ENCODE measurements at places on chromosomes 4 and X.

GRCh38 chr4:30842142-30842541, 122.0 kb downstream of the PCDH7 start:
- DNase-seq = no peak

DNA sequence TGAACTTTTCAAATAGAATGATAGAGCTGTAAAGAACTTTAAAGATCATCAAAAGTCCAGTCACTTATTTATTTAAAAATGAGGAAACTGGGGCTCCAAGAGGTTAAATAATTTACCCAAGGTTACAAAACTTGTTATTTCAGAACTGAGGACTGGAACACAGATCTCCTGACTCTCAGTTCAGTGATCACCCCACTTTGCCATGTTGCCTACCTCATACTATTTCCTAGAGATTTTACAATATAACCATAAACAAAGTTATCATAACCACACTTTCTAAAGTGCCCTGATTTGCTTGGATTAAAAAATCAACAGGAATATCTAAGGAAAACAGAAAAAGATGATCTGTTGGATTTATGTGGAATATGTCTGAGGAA, 7.4 kb upstream of the ACSL4 start:
- DNase-seq = no peak

DNA sequence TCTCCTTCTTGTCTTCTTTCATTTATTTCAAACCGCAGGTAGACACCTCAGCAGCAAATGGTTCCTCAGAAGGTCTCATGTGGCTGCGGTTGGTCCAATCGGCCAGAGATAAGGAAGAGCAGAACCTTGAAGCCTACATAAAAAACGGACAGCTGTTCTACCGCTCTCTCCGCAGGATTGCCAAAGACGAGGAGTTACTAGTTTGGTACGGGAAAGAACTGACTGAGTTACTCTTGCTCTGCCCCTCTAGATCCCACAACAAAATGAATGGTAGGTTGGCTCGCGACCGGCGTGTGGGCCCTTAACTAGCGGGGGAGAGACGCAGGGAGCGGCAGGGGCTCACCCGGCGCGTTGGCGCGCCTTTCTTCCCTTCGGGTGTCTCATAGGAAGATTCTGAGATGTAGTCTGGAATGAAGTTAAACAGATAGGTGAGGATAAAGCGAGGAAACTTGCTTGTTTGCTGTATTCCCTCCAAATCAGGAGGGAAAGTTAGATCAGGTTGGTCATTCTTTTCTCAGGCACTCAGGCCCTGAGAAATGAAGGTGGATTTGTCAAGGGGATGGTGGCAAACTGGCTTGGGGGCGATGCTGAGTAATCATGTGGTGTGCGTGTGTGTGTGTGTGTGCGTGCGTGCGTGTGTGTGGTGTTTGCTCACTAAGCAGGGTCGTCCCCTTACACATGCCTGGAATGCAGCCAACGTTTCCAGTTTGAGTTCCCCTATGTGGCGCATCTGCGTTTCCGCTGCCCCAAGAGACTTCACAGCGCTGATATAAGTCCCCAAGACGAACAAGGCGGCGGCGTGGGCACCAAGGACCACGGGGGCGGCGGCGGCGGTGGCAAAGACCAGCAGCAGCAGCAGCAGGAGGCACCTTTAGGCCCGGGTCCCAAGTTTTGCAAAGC, 4.2 kb downstream of the PRDM8 start:
- no peak for DNase-seq

DNA sequence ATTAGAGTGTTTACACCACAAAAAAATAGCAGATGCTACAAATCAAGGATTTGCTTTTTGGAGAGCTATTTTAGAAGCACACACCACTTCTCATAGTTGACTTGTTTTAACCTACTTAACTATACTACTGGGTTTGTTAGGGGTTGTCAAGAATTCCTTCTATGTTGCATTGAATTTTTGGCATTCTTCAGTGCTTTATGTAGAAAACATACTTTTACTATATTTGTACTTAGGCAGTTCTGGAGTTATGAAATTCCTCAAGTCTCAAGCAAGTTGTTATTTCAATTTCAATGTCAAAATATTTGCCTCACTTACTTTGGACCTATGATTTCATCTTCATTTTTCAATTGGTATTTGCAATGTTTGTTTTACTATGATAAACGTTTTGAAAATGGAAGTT, 449.6 kb downstream of the GLUD2 start:
- DNase-seq = no peak

- no peak for DNase-seq
Observed at GRCh38 chrX:14673764-14674163, 144.4 kb downstream of the GLRA2 start.

- no peak for DNase-seq
Observed at GRCh38 chrX:130696542-130696941, 206.5 kb downstream of the ENOX2 start.

GRCh38 chr4:161273607-161274006, 890.2 kb downstream of the FSTL5 start:
- DNase-seq = no peak

DNA sequence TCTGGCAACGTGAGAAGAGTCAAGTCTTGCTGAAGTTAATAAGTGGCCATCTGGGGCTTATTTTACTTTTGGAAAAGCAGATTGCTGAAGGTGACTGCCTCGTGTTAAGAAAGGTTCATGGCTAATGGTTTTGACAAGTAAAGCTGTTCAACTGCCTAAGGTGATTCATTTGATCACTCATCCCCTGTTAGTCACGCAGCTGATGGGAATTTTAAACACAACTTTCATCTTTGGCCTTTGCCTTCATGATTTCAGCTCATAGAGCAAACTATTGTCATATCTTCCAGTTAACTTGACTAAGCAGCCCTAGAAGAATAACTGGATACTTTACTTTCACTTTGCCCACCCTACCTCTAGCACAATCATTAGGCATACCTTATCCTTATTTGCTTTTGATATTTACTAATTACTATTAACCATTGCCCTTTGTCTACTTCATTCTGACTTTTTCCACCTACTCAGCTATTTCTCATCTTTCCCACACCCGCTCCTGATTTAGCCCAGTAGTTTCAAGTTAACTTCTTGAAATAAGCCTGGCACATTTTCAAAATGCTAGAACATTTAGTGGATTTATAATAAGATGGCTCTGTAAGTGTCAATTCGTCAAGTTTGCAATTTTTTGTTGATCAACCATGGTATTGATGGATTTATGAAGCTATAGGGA, 170.6 kb upstream of the S100G start:
- DNase-seq = no peak

DNA sequence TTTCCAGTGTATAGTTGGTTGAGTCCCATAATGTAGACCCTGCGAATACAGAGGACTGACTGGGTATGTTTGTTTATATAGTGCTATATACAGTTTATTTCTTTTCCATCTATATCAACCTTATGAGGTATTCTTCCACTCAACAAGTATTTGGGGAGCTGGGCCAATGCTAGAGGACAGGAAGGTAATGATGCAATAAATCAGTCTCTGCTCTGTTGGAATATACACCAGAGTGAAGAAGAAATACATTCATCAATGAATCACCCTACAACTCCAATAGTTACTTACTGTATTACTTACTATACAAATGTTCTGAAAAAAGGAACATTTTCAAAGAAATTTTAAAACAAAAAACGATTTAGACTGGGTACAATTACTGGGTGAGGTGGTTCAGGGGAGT, 2.1 kb upstream of the ARSJ start:
- DNase-seq = no peak

DNA sequence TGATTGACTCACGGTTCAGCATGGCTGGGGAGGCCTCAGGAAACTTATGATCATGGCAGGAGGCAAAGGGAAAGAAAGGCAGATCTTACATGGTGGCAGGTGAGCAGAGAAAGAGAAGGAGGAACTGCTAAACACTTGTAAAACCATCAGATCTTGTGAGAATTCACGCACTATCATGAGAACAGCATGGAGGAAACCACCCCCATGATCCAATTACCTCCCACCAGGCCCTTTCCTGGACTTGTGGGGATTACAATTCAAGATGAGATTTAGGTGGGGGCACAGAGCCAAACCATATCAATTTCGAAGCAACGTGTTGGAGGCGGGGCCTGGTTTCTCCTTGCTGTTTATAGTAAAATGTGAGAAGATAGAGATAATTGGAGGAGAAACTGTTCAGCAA, 167.4 kb downstream of the GABRB1 start:
- no peak for DNase-seq

DNA sequence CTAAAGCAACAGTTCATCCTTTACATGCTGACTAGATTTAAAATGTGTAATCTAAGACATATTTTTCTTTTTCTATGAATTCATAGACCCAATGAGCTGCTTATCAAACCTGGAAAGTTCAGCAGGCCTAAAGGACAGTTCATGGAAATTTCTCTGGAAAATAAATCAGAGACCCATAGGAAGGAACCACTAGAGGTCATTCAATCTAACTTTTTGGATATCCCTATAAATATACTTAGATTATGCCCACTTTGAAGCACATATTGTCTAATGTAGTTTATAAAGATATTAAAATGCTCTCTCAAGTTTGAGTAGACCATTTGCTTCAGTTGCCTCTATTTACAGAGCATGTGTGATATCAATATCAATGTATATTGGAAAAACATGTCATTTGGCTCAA, 473.0 kb downstream of the FAT4 start:
- no peak for DNase-seq

DNA sequence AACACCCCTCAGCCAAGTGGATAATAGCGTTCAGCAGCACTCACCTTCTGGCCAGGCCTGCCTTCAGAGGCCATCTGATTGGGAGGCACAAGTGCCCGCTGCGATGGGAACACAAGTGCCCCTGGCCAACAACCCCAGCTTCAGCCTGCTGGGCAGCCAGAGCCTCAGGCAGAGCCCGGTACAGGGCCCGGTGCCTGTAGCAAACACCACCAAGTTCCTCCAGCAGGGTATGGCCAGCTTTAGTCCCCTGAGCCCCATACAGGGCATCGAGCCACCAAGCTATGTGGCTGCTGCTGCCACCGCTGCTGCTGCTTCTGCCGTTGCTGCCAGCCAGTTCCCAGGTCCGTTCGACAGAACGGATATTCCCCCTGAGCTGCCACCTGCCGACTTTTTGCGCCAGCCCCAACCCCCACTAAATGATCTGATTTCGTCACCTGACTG, 55.9 kb upstream of the MTM1 start:
- no peak for DNase-seq

- DNase-seq = no peak
Observed at GRCh38 chrX:9662148-9662547, 103.5 kb downstream of the GPR143 start.

- DNase-seq = peak; percentile 48
Observed at GRCh38 chr4:98663226-98664006, 5.0 kb upstream of the TSPAN5 start.

DNA sequence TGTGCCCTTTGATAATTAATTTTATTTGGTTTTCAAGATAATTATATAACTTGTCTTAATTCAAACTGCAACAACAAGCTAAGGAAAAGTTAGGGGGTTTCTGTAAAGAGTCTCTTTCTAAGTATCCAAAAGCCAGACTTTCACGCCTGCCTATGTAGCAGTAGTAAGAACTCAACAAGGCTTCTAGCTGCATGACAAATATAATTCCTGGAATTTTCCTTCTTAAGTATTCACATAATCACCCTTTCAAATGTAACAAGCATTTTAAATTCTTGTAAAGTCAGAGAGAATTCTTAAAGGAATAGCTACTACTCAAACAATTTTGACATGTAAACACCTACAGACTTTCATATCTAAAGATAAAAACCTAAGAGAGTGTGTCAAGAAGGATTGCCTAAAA, 189.7 kb upstream of the NDST3 start:
- DNase-seq = no peak

- DNase-seq = no peak
Observed at GRCh38 chr4:82123934-82124333, 249.9 kb downstream of the HNRNPD start.

DNA sequence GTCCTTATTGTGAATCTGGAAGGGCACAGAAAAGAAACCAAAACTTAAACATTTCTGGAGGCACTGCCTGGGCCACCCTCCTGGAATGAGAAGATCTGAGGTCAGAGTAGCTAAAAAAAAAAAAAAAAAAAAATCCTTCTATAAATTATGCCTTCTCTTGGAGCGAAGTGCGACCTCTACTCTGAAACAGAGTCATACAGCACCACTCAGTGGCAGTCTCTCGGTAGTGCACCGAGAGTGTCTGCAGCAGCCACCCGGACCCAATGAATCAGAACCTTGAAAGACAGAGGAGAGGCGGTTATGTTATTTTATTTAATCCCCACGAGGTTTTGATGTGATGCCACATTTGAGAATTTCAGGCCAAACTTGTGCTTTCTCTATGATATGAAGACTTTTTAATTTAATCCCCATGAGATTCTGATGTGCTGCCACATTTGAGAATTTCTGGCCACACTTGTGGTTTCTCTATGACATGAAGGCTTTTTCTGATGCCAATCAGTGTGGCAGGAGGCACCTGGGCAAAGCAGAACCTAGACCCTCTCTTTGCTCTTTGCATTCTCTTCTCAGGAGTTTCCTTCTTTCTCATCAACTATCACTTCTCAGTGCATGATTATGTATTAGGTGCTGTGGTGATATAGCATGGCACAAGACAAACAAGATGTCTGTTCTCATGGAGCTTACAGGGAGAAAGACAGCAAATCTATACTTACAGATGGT, 5.6 kb upstream of the CT47C1 start:
- peak; percentile 11 for DNase-seq

GRCh38 chr4:176186671-176187395, 8.6 kb downstream of the SPATA4 start:
- DNase-seq = no peak

GRCh38 chr4:89682808-89683207, 154.2 kb downstream of the SNCA start:
- no peak for DNase-seq

DNA sequence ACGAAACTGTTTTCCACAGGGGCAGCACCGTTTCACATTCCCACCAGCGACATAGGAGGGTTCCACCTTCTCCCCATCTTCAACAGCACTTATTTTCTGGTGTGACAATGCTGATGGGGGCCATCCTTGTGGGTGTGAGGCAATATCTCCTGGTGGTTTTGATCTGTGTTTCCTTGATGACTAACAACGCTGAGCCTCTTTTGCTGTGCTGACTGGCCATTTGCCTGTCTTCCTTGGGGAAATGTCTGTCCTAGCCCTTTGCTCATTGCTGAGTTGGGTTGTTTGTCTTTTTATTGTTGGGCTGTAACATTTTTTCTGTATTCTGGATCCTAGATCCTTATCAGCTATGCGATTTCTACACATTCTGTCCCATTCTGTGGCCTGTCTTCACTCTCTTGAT, 33.7 kb downstream of the ATP2B3 start:
- DNase-seq = no peak

DNA sequence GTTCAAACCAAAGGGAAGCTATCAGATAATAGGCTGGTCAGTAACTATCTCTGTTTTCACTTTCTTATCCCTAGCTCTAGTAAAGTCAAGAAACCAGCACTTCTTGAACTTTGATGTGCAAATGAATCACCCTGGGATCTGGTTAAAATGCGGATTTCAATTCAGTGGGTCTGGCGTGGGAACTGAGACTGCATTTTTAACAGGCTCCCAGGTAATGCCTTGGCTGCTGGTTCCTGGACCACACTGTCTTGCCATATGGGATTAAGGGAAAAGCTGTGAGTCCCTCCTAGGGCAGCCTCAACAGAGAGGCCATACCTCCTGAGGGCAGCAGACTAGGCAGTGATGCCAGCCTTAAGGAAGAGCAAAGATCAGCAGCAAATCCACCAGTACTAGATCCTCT, 1.7 kb downstream of the RNF175 start:
- DNase-seq = no peak
